ENCODE measurements at places on chromosomes 7 and 10.

DNA sequence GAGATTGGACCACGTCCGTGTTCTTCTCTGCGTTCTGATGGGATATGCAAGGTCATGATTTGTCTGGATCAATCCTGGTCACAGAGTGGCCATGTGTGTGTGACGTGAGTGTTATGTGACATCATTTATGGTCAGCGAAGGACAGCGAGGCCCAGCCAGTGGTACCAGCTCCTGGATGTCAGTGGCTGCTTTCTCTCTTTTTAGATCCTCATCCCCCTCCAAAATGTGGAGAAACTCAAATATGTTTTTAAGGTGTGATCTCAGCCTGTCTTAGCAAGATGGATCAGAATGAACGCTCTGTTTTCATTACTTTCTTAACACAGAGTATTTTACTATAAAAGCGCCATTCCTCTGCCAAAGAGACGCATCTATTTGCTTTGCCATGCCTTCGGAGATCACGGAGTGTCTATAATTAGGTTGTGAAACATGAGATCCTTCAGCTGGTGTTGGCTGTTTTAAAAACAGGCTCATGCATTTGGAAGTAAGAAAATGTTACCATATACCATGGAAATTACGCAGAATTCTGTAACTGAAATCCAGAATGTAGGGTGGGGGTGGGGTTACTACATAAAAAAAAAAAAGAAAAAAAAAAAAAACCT lies 245.5 kb upstream of the TCERG1L start:
- DNase-seq: no peak

- DNase-seq: no peak
Observed at GRCh38 chr10:130301021-130301892, 165.1 kb downstream of the GLRX3 start.

GRCh38 chr7:39712751-39713150 lies 89.4 kb downstream of the RALA start:
- DNase-seq: no peak

DNA sequence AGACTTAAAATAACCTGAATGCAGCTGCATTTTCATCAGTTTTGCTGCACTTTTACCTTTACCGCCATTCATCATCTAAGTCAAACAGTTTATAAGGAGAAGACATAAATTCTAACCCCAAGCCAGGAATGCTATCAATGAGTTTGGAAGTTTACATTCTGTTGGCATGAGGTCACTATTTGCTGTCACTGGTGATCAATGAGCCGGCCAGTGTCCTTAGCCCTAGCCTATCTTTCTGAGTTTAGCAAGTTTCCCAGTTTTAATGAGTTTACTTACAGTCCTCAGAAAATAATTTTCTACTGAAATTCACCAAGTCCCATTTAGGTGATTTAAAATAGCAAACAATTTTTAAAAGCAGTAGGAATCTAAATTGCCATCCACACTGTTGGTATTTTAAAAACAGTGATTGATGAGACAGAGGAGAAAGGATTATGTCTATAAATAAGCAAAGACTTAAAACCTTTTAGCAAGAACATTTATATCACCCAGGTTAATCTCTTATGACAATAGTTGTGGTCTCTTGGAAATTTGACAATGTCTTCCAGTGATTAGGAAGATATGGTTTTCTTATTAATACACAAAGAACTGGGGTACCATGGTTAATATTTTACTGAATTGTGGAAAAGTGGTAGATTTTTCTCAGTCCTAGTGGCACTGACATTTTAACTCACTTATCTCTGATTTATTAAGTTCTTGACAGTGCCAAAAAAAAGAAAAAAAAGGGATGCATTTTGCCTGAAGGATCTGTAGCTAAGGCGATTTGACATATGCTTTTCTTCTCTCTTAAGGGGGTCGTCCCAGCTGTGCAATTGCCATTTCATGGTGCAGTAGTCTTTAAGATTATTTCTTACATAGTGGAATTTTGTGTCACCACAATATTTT lies 443.4 kb upstream of the ANKRD30A start:
- DNase-seq: peak; percentile 40

DNA sequence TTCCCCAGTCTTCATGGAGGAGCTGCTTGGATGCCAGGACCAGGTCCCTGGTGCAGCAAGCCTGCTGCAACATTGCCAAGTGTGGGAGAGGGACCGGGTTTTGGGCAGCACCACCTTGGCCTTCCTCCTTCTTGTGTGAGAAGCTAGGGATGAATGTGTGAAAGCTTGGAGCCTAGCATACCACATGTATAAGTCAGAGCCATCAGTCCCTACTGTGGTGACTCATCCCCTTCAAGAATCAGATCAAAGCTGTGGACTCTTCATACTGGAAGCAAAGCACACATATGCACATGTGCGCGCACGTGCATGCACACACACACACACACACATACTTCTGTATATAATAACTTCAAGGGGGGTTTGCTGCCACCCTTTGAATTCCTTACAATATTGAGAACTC lies 527.8 kb downstream of the LRMDA start:
- no peak for DNase-seq

GRCh38 chr7:2115760-2116447 lies 116.8 kb downstream of the MAD1L1 start:
- DNase-seq: no peak

Measured in HEK293T (cell line).